NCI-H460 (cell line): ENCODE measurements at places on chromosomes 3 and 15. TPM values are rescaled to one million over a fixed set of nuclear protein-coding genes. Genes with fewer than 3 reads are reported as not detected.

The NGLY1 gene
- 39.4 and 45.1 TPM in 2 replicates for total RNA-seq

DNA sequence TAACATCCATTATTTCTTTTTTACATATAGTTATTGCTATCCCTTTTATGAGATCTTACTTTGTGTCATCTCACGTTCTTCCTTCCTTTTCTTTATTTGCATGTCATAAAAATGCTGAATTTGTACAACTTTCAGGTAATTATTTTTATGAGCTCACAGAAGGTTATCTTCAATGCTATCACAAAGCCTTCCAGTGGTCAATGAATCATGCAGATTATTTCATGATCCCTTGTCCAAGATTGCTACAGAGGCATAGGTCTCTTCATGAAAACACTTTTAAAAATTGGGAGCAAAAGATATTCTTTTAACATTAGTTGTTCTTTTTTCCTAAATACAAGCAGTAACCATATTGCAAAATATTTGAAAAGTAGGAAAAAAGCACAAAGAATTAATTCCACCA, 880.1 kb upstream of the NR2F2 start:
- DNase-seq: no peak

GRCh38 chr3:177833332-177833731, 636.0 kb upstream of the TBL1XR1 start:
- DNase-seq: no peak

The MEX3B gene
- 3.6 and 5.2 TPM in 2 replicates for total RNA-seq

The USP3 gene
- 37.6 and 46.1 TPM in 2 replicates for total RNA-seq

GRCh38 chr15:41061667-41062066, 54.4 kb downstream of the INO80 start:
- DNase-seq: no peak

The ABHD5 gene
- total RNA-seq: 13.6 and 15.5 TPM in 2 replicates
